ENCODE measurements at places on chromosomes 2 and 18.

- DNase-seq = no peak
Observed at GRCh38 chr2:53631313-53632125, 136.1 kb upstream of the CHAC2 start.

DNA sequence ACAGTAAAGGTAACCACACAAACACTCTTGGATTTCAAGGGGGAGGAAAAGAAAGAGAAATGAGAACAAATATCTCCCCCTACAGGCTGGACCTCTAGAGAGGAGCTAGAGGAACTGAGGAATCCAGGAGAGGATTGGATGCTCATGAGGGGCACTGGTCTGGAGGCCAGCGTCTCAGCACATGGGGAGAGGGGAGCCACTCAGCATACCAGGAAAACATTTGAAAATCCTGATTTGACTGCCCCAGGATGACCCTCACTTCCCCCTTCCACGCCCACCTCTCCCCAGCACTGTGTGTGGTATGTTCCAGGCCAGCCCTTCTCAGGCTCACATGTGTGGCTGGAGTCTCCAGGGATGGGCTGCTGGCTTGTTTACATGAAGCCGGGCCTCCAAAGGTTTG, 396.8 kb upstream of the ID2 start:
- DNase-seq = no peak

DNA sequence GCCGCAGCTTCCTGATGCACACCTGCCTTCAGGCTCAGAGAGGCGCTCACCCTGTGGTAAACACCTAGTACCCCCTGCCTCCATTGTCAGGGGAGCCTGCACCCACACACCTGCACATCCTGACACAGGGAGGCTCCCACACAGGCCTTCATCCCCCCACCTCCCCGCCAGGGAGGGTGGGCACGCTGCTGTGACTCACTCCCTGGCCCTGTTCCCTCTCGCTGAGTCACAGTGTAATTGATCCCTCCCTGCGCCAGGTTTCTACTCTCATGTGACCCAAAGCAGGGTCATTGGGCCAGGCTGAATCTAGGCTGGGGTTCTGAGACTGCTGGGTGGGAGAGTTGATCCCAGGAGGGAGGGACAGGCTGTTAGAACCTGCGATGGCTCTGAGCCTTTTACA, 8.5 kb upstream of the CELF4 start:
- no peak for DNase-seq

GRCh38 chr18:70190529-70190928, 15.0 kb downstream of the RTTN start:
- DNase-seq = no peak

DNA sequence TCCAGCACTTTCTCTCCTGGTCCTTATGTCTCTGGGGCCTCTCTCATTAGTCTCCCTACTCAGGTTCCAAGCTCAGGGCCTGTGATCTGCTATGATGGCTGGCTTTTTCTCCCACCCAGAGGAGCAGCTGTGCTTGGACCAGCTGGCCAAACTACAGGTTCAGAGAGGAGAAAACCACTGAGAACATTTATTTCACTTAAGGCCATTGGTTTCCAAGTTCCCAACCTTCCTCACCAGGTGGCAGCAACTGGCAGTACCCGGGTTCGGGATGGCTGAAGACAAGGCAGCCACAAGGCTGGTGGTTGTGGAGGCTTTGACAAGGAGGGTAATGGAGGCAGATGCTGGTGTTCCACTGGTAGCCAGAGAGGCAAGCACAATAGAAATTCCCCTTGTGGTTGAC, 29.9 kb upstream of the SELENOI start:
- DNase-seq = no peak

DNA sequence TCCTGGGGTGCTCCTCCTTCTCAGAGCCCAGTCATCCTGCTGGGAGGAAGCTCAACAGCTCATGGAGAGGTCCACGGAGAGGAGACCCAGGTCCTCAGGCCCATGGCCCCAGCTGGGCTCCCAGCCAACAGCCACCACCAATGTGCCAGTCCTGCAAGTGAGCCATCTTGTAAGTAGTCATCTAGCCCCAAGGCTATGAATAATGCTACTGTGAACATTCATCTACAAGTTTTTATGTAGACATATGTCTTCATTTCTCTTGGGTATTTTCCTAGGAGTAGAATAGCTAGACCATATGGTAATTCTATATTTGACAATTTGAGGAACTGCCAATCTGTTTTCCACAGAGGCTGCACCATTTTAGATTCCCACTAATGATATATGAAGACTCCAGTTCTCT, 166.1 kb downstream of the MTCL1 start:
- no peak for DNase-seq

DNA sequence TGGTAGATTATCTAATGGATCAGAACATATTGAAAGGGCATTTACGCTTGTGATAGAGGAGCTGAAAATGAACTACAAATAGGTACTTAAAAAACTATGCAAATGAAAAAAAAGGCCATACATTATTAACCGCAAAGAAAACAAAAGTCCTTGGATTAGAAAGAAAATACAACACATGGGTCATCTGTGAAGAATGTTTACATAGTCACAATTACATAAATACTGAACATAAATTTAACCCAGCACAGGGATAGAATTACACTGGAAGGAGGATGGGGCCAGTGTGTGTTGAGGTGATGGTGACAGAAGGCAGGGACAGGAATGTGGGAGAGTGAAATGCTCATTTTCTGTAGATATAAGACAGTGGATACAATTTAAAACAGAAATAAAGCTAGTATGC, 6.6 kb downstream of the NTSR2 start:
- DNase-seq = no peak

GRCh38 chr2:7525746-7526145, 608.5 kb downstream of the RNF144A start:
- DNase-seq = no peak

DNA sequence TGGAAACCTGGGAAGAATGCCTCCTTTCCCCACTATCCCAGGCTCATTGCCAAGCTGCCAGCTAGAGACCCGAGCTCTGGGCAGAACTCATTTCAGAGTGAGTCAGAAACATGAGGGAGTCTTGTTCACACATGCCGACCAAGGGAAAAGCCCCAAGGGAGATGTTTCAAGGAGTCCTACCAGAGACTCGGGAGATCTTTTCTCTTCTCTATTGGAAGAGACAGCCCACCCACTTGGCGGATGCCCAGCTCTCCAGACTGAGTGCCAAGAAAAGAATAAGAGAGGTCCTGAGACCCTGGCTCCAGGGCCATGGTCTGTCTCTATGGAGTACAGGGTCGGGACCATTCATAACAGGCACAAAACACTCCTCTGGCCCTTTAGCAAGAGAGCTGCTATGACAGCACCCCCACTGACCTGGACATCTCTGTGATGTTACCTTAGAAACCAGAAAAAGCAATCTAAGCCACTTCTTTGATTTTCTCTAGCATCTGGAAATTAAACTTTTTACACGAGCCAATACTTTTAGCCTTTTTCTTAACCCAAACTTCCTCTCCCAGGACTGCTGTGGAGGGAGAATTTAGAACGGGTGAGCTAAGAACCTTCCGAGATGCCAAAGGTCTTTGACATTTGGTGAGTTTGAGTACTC, 18.5 kb upstream of the IGFBP5 start:
- no peak for DNase-seq

GRCh38 chr2:234611209-234611608, 114.3 kb upstream of the ARL4C start:
- no peak for DNase-seq

DNA sequence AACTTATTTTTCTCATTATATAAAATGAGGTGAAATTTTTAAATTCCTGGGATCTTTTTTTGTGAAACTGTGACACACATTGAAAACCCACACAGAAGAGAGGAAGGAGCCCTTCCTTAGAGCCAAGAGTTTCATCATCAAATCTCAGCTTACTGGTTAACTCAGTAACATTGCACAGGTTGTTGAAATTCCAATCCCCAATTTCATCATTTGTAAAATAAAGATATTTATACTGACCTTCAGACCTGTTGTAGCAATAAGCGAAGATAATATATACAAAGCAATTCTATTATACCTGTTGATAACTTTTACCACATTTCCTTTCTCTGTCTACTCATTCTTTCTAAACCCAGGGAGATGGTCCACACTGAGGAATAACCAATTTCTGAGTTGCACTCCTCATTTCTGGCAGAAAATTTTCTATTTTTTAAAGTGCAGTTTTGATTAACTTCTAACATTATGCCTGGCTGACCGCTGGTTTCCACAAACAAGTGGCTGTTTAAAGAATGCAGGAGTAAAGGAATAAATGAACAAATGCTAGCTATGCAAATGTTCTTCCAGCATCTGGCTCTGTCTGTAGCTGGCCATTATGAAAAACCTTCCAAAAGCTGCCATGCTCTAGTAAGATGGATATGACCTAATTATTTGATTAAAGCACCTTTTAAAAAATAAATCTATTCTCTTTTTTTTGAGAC, 105.7 kb upstream of the LINC00305 start:
- DNase-seq = no peak

DNA sequence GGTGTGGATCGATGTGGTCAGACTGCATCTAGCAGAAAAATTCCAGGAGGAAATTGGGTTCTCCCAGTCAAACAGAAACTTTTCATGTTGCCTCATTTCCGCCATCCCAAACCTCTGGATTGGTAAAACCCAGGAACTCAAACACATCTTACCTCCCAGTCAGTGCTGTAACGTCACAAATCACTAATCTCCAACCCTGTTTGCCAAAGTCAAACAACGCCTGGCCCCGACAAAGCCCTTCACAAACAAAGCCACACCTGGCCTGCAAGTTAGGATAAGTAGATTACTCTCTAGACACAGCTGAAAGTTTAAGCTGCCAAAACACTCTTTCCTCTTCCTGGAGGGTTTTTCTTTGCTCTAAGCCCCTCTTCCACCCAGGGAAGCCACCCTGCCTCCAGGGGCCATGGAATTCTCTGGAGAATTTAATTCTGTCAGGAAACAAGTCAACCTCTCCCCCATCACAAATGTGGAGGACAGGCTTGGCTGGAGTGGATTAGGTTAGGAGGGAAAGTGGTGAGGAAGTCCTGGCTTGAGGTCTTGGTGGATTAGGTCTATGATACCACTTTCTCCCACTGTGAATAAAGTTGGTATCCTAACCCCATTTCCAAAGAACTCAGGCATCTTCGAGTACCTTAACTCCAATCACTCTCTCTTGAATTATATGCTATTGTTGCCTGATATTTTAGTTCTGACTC, 86.7 kb downstream of the LYPD6B start:
- DNase-seq = no peak

- no peak for DNase-seq
Observed at GRCh38 chr2:207427986-207428385, 101.8 kb upstream of the CREB1 start.

GRCh38 chr2:24881623-24882022, 38.4 kb downstream of the ADCY3 start:
- DNase-seq = no peak

DNA sequence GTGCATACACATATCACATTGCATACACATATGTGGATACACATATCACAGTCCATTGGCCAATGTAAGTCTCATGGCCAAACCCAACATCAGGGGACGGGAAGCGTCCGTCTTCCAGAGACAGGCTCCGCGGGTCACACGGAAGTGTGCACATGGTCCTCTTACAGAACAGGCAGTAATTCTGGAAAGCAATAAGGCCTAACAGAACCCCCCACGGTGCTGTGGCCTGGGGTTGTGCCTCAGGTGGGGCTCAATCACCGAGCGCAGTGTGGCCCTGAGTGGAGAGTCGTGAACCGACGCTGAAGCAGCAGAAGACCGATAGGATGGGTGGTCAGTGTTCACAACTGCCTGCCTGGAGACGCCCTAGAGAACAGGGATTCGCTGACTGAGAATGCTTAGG, 857.3 kb downstream of the GALR1 start:
- DNase-seq = no peak

GRCh38 chr2:202681688-202682205, 47.0 kb downstream of the FAM117B start:
- DNase-seq = no peak

- no peak for DNase-seq
Observed at GRCh38 chr2:75788902-75789301, 78.2 kb upstream of the GCFC2 start.

DNA sequence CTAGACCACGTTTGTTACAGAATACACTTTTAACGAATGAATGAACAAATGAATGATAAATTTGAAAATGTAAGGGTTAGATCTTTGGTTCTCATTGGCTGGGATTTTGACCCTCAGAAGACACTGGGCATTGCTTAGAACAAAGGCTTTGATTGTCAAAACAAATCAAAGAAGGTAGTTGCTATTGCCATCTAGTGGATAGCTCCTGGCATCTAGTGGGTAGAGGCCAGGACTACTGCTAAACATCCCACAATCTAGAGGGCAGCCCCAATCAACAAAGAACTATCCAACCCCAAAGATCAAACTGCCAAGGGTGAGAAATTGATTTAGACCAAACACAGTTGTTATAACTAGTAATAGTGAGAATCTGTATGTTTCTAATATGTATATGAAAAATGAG, 552.3 kb downstream of the KCNJ3 start:
- no peak for DNase-seq

GRCh38 chr18:51879329-51879728, 460.7 kb upstream of the DCC start:
- DNase-seq = no peak

GRCh38 chr2:42974721-42975717, 182.6 kb upstream of the HAAO start:
- DNase-seq = peak; percentile 25

GRCh38 chr18:48533340-48534070, 5.3 kb upstream of the CTIF start:
- DNase-seq = no peak

GRCh38 chr2:98560256-98560771, 48.0 kb downstream of the COA5 start:
- DNase-seq = no peak

DNA sequence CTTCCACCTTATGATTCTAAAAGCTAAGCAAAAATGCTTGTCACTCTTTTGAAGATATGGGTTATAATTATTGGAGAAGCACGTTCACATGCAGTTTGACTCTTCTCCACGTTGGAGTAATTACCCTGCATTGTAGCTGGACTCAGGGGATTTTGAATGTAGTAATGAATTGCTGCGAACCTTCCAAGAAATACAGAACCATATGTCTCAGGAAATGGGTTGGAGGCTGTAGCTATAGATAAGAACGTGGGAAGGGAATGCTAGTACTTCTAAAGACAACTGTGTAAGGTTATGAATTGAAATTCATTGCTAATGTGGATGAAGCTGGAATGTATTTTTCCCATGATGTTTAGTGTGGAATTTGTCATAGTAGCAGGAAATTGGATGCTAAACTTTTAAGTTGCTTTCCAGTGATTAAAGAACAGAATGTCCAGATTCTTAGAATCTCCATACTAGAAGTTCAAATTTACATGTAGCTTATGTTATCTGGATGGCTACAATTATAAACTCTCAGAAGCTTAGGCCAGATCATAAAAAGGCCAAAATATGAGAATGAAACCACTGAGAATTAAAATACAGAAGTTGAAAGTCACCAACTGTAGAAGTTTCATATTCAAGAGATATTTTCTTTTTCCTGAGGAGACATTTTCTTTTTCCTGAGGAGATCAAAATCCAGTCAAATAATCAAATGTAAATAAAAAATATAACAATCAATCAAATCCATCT, 27.3 kb upstream of the SPOPL start:
- no peak for DNase-seq
